ENCODE measurements at places on chromosomes 5 and 9.

DNA sequence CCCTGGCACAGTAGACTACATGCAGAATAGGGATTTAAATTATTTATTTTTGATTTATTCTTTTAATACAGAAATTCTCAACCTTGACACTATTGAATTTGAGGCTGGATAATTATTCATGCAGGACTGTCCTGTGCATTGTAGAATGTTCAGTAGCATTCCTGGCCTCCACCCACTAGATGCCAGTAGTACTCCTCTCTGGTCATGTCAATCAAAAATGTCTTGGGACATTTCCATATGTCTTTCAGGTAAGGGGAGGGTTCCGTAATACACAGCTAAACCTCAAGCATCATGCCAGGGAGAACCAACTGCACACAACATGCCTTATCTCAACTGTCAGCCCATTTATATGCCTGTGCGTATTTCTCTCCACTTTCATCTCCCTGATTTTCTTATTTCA is 231.8 kb downstream of the BRINP1 start:
- DNase-seq = no peak

DNA sequence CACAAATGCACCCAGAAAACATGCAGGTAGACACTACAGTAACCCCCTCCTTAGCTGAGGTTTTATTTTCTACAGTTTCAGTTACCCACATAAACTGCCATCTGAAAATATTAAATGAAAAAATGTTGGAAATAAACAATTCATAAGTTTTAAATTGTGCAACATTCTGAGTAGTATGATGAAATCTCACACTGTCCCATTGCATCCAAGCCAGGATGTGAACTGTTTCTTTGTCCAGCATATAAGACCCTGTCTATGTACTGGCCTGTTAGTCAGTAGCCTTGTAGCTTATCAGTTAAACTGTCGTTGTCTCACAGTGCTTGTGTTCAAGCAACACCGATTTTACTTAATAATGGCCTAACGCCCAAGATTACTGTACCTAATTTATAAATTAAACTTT is 630.5 kb downstream of the ANXA1 start:
- DNase-seq = no peak

- peak; percentile 6 for DNase-seq
These were observed 1163.4 kb upstream of the CDH6 start for GRCh38 chr5:30030101-30030500.

GRCh38 chr5:145829708-145830361 is 5.3 kb downstream of the PRELID2 start:
- peak; percentile 34 for DNase-seq

DNA sequence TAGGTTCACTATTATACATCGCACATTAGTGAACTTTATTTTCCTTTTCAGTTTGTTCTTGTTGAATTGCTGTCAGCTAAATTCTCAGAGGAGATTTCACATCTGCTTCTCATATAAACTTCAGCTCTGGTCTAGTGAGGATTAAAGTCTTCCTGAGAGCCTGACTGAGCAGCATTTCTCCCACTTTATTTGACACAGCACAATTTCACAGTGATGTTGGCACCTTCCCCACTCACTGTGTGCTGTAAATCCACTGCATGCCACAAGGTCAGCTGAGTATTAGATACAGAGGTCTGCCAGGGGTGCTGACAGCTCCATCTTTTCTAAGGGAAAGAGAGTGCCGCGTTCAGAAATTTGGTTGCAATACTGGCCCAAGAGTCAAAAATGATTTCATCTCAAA is 567.4 kb downstream of the PRR16 start:
- no peak for DNase-seq

DNA sequence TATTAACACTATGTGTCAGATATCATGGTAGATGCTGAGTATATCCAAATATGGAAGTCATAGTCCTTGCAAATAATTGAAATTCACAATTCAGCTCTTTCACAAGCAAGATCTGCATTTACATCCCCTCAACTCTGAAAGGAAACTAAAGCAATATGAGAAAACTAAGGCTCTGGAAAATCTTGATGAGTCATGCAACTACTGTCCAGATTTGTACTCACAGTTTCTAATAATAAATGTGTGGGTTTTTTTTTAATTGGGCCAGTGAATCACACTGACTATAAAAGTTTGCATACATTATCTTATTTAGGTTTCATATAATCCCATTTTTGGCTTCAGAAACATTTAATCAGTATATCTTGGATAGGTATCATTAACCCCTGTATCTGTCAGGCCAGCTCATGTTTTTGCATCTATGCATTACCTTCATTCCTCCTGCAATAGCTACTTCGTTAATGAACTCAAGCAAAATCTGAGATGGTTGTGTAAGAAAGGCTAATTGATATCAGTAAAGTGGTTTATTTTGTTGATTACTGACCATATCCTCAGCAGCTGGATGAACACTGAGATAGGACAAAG is 58.7 kb upstream of the PRR16 start:
- DNase-seq = no peak

GRCh38 chr9:4620057-4620765 is 41.9 kb upstream of the PLPP6 start:
- no peak for DNase-seq

DNA sequence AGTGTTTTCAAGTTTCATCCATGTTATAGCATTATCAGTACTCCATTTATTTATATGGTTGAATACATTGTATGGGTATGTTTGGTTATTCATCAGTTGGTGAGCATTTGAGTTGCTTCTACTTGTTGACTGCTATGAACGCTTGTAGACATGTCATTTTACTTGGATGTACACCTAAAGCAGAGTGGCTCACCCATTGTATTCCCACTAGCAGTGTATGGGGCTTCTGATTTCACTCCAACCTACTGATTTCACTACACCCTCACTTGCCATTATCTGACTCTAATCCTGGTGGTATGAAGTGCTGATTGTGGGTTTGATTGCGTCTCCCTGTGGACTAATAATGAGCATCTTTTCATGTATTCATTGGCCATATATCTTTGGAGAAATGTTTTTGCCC is 9.5 kb downstream of the NPM1 start:
- no peak for DNase-seq

- DNase-seq = no peak
These were observed 67.0 kb upstream of the DAB2IP start for GRCh38 chr9:121584421-121584820.

DNA sequence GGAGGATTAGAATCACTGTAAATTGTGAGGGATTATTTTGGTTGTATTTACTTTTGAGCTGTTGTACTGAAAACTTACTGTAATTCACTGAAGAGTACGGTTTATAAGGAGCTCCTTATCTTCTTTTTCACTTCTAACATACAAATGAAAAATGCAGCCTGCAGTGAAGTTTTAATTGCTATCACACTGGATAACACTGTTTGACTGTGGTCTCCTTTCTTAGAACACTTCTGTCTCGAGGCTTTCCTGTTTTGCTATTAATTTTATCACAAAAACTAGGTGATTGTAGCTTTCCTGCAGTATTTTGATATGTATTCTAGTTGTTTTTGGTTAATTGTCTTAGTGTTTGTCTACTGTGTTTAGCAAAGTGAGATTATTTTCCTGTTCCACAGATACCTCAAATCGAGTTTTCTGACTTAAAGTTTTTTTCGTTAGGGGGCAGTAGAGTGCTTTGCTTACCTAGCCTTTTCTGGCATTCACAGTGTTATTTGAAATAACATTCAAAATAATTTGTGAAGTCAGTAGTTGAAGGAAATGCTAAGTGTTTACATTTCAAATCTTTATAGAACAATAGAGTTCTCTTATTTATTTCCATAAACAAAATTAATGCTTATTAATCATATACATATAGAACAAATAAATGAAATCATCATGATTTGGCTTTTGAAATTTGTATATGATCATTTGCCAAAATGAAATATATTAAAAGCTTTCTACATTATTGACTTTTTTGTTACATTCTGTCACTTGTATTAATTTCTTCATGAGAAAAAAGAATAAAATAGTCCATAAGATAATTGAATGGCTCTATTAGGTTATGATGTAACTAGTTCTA is 52.9 kb downstream of the COMMD10 start:
- DNase-seq = peak; percentile 57

DNA sequence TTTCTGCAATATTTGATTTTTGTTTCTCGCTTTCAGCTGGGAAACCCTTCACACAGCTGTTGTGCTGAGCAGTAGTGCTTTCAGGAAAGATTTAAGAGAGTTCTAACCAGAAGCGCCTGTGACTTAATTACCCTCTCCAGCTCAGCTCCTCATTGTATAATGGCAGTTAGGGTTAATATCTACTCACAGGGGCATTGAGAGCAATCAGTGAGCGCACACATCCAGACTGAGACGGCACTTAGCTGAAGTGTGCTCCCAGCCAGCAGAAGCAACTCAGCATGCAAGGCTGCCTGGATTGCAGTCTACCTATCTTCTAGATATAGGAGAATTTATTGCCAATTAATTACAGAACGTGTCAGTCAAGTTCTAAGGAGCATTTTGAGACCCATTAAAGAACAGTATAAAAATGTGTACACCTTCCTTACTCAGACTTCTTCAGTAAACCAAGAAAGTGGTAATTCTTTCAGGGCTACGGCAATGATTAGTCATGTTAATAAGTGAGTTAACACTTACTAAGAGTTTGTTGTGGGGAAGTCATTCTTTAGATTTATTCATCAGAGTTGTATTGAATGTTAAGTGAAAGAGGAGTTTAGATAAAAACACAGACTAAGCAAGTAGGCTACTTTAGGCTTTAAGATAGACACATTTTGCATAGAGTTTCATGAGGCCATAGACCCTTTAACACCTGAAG is 111.7 kb upstream of the PCAT7 start:
- no peak for DNase-seq

DNA sequence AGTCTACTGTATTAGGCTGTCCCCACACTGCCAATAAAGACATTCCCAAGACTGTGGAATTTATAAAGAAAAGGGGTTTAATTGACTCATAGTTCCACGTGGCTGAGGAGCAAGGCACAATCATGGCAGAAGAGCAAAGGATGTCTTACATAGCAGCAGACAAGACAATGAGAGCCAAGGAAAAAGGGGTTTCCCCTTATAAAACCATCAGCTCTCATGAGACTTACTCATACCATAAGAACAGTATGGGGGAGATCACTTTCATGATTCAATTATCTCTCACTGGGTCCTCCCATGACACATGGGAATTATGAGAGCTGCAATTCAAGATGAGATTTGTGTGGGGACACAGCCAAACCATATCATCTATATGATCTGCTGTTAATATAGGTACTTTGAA is 14.8 kb upstream of the FSTL4 start:
- no peak for DNase-seq

- DNase-seq = no peak
These were observed 247.1 kb downstream of the SYK start for GRCh38 chr9:91048749-91049148.

- DNase-seq = no peak
These were observed 120.5 kb downstream of the PPP2R2B start for GRCh38 chr5:146758076-146758475.

GRCh38 chr9:136840877-136841645 is 1.2 kb upstream of the AJM1 start:
- DNase-seq = no peak

DNA sequence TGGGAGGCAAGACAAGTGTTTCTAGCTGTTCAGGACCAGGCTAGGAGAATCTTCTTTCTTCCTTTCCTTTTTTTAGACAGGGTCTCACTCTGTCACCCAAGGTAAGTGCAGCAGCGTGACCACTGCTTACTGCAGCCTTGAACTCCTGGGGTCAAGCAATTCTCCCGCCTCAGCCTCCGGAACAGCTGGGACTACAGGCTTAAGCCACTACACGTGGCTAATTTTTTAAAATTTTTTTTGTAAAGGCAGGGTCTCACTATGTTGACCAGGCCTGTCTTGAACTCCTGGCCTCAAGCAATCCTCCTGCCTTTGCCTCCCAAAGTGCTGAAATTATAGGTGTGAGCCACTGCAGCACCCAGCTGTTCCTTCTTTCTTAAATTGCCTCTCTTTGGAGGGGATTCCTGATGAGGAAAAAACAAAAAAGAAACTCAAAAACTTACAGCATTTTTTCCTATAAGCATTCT is 53.1 kb downstream of the LHFPL2 start:
- DNase-seq = no peak

GRCh38 chr9:130860458-130861316 is 25.6 kb downstream of the ABL1 start:
- no peak for DNase-seq

DNA sequence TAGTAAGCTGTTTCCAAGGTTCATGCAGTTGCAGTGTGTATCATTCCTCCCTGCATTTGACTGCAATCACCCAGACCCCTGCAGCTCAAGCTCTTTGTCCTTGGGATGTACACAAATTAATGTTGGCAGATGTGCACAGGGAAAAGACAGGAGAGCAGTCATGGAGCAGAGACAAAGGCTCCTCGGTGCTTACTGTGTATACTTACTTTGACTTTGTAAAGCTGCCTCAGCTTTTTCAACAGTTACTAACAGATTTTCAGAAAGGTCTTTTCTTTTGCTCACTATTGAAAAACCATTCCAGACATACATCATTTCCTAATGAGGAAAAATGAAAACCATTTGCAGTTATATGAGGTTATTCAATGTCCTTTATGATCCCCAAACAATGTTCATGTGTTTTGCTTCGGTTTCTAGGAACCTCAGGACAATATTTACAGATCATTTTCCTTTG is 124.9 kb downstream of the TTC39B start:
- no peak for DNase-seq

GRCh38 chr5:146888351-146888978 is 9.9 kb upstream of the PPP2R2B start:
- no peak for DNase-seq

GRCh38 chr9:27565696-27566095 is 7.6 kb downstream of the C9orf72 start:
- DNase-seq = no peak

- DNase-seq = no peak
These were observed 75.4 kb downstream of the LRRC70 start for GRCh38 chr5:62653864-62654575.

DNA sequence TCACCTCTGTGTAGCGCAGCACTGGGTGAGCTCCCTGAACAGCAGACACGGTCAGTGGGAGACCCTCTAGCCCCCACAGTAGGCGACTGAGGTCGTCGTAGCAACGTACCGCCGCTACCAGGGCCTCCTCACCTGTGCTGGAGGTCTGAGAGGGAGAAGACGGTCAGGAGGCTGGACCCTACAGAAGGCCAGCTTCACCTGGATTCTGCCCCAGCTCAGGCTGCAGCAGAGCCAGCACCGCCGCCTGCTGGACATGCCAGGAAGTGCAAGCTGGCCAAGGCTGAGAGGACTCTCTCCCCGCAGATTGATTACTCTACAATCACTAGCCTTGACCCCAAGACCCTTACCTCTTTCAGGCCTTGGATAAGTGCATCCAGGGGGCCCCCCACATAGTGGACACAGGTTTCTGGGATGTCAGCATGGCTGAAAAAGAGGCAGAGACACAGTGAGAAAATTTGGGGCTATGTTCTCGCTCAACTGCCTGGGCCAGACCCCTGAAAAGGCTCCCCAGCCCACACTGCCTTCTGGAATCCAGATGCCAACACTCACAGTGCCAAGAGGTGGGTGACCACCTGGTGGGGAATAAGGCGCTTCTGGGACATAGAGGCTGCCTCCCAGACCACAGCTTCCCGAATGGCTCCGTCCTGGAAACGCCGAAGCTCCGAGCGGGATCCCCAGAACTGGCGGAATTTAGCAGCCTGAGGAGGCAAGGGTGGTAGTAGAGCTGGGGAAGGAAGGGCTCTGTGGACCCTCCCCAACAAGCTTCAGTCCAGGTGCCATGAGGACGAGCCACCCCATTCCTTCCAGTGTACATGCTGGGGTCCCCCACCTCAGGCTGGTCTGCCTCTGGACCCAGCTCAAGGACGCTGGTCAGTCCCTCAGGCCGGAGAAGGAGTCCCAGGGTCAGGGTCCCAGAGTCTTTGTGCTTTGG is 6.9 kb downstream of the NOL6 start:
- DNase-seq = peak; percentile 50

- DNase-seq = no peak
These were observed 914.9 kb downstream of the EFNA5 start for GRCh38 chr5:106755789-106756188.

All from LoVo (cell line).